Head of caudate nucleus (tissue), 42 donors: ENCODE measurements at places on chromosomes 4 and X.

- no peak for DNase-seq
Measured at GRCh38 chrX:126550816-126551215, 1.8 kb downstream of the DCAF12L1 start.

GRCh38 chr4:118757761-118758251 is 72.6 kb downstream of the METTL14 start:
- no peak for DNase-seq

DNA sequence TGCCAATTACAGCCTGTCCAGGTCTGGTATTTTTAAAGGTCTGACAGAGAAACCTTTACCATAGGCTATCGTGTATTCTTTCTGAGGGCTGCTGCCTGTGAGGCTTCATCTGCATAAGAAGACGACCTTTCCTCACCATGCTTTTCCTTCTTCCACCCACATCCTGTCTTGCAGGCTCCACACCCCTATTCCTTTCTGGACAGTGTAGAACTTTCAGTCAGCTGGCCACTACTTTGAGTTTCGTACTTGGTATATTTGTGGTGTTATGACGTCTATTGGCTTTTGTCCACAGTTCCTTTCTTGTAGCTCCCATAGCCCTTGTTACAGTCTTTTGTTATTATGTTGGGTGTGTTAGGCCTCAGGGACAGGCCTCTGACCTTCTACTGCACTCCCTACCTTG is 311.4 kb downstream of the RAPGEF2 start:
- no peak for DNase-seq

- no peak for DNase-seq
Measured at GRCh38 chrX:100356351-100356896, 53.6 kb downstream of the PCDH19 start.

- no peak for DNase-seq
Measured at GRCh38 chr4:73765296-73765695, 24.9 kb downstream of the CXCL8 start.

DNA sequence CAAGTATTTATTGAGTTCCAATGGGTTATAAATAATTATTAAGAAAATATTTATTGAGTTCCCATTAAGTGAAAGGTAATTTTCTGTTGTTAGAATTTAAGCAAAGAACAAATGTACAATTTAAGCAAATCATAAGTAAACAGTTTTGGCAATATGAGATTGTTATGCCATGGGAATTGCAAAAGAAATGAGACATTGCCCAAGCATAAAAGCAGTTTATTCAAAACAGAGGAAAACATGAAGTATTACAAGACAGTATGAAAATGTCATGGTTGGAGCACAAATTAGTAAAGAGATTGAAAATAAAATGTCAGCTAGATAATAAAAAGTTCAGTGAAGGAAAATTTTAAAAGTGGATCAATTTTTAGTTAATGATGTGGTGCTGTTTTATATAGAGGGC is 706.1 kb upstream of the EPHA5 start:
- DNase-seq = no peak

GRCh38 chr4:6329478-6330383 is 60.1 kb downstream of the WFS1 start:
- DNase-seq = no peak

GRCh38 chrX:104697294-104697693 is 131.3 kb downstream of the IL1RAPL2 start:
- no peak for DNase-seq

- DNase-seq = no peak
Measured at GRCh38 chrX:25204182-25204581, 188.4 kb upstream of the ARX start.

- no peak for DNase-seq
Measured at GRCh38 chr4:80069108-80069836, 3.8 kb downstream of the ANTXR2 start.

DNA sequence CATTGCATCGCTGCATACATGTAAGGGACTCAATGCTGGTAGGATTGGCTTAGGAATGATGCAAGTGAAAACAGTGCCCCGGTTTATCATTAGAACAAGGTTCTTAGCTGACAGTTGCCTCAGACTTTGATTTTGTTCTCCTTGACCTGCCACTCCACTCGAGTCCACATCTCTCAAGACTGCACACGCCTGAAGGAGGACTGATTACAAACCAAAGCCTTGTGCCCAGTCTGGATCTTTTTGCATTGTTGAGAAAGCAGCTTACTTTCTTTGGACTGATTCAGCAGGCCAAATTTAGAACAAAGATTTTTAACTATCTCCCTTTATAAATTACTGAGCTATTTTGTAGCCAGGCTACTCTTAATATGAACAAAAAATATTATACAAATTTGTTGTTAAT is 125.6 kb downstream of the PTTG2 start:
- DNase-seq = no peak

GRCh38 chr4:145739845-145740244 is 59.9 kb downstream of the C4orf51 start:
- DNase-seq = no peak

DNA sequence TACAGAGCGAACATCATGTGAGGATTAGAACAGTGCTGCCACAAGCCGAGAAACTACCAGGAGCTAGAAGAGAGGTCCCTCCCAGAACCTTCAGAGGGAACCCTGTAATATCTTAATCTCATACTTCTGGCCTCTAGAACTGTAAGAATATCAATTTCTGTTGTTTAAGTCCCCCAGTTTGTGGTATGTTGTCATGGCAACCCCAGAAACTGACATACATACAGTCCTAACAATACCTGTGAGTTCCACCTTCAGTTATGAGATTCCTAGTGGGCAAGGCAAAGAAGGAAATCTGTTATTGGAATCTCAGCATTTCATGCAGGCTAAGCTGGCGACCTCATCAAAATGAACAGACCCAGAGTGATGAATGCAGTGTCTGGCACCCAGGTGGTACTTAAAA is 42.5 kb downstream of the ZBTB49 start:
- DNase-seq = no peak

- no peak for DNase-seq
Measured at GRCh38 chrX:97597954-97598353, 714.2 kb downstream of the RPA4 start.

DNA sequence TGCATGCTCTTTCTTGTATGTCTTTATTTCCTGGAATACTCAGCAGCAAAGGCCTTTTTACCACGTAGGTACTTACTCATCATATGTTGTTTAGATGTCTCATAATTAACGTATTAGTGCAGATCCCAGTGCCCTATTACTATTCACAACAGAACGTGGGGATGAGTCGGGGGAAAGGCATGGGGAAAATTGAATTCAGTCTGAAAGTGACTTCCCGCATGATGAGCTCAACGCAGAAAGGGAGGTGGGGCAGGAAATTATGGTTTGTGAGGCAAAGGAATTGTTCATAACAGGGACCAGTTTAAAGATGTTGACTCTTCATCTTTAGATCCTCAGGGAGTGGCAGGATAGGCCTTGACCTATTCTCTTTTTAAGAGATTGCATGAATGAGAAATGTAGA is 2.0 kb upstream of the TMPRSS11D start:
- DNase-seq = no peak

DNA sequence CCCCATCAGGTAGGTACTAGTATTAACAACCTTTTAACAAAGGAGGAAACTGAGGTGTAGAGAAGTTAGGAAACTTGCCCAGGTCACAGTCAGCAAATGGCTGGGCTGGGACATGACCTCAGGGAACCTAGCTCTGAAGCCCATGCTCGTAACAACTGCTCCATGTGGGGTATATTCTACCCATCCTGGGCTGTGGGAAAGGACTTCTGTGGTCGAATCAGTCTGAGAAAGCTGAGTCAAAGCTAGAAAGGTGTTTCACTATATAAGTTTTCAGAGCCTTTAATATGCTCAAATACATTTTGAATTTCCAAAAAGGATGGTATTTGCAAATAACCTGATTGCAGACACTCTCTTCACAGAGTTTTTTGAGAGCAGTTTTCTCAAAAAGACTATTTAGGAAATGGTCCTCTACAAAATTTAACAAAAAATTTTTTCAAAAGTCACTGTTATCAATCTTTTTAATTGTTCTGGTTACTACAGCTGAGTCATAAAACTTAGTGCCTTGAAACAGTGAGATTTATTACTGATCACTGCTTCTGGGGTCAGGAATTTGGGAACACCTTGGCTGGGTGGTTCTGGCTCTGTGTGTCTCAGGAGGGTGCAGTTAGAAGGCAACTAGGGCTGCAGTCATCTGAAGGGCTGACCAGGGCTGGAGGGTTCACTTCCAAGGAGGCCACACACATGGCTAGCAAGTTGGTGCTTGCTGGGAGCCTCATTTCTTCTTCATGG is 53.6 kb downstream of the NSG1 start:
- no peak for DNase-seq

DNA sequence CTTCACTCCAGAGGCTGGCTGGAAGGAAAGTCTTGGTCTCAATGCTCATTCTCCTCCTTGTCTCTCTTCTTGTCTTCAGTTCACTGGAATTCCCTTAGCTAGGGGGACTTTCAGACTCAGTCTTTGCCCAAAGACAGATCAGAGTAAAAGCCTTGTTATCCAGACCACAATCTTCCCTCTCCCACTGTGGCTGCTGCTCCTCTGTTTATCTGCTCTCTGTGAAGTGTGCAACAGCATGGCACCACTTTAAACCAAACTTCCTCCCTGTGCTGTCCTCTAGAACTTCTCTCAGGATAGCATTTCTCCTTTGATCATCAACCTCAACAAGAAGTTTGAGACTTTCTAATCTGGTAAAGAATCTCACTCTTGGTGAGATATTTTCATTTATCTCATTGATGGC is 530.1 kb upstream of the SLIT2 start:
- no peak for DNase-seq

DNA sequence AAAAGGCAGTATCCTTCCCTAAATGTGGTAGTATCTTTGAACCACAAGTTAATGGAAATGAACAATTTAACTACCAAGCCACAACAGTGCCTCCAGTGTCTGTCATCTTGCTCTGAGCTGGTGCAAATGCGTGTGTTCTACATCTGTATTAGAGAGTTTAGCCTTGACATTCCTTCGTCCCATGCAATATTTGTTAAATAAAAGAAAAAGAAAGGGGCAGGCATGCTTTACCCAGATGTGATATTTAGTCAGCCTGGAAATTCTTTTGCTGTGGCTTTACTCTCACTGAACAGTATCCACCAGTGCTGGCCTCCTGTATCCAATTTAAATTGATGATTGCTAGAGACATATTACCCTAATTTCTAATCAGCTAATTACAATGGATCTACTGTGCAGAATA is 310.5 kb downstream of the CFAP299 start:
- no peak for DNase-seq

DNA sequence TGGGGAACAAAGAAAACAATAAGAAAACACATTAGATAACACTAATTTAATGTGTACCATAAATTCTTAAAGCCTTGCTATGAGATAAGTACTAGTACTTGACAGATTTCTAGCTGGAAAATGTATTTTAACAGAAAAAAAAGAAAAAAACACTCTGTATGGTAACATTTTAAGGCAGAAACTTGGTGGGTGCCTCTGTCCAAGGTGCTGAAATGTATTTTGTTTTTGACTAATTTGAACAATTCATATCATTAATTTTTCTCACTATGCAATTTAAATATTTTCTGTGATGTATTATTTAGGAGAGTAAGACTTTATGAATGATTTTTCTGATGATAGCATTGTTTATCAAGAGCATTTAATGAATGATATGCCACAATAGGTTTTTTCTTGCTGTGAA is 107.5 kb downstream of the GABRG1 start:
- DNase-seq = no peak

- no peak for DNase-seq
Measured at GRCh38 chr4:108533245-108533844, 87.0 kb upstream of the RPL34 start.

DNA sequence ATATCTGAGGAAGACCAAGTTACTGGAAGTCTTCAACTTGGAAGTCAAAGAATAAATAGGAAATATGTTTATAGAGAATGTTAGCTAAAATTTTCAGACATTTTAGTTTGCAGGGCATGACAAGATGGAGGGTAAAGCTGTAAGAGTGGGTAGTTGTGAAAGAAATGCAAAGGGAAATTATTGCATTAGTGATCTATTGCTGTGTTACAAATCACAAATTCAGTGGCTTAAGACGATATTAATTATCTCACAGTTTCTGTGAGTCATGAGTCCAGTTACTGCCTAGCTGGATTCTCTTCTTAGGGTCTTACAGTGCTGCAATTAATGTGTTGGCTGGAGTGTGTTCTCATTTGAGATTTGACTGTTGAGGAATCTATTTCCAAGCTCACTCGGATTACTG is 62.9 kb upstream of the CAMK2D start:
- no peak for DNase-seq

GRCh38 chr4:168317621-168318020 is 931 bp downstream of the DDX60 start:
- no peak for DNase-seq

- DNase-seq = no peak
Measured at GRCh38 chr4:2592572-2592971, 56.1 kb downstream of the FAM193A start.

- no peak for DNase-seq
Measured at GRCh38 chr4:10201381-10202223, 85.0 kb upstream of the WDR1 start.

- DNase-seq = no peak
Measured at GRCh38 chrX:146433771-146434170, 375.8 kb upstream of the CXorf51B start.

DNA sequence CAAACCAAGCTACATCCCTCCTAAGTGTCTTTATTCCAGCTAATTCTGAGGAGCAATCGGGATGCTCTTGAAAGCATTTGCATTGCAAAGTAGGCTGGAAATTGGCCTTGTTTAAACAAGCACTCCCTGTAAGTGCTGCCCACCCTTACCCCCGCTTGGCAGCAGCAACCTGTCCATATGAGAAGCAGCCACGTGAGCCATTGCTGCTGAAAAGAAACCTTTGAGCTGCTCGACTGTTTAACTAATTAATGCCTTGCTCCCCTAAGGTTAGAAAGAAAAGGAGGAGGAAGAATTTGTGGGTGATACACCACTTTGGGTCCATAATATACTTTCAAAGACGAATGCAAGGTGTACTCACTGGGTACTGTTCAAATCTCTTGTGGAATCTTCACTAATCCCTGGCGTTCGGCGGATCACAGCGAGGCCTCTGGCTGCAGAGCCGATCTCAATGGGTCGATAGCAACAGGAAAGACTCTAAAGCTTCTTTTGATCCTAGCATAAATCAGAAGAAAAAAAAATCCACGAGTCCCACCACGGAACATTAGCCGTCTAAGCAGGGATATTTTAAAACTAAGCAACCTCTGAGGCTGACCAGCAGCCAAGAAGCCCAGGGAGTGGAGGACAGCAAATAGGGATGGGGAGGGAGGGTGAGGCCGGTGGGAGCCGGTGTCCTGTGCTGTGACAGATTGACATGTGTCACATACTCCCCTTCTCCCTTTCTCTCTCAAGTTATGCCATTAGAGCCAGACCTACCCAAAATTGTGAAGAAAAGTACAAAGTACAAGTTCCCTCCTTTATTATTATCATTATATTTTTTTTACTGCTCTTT is 37.2 kb upstream of the MGST2 start:
- DNase-seq = no peak

DNA sequence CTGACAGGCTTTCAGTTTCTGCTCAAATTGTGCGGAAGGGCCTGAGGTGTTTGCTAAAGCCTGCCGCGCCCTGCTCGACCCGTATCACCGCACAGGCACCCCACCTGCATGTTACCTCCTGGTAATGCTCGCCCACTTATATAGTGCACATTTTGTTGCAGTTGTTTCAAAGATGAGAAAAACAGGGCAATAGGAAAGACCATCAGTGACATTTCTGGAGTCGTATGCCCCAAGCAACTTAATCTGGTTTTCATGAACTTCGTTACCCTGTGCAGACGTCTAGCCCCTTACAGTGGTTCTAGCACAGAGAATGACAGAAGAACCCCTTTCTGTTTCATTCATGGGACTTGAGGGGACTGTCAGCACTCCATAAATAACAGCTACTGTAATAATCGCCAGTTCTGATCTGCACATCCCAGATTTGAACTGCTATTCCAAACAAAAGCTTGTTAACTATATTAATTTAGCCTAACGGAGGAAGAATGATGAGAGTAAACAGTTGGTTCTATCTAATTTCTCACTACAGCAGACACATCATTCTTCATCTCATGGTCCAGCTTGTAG is 940 bp upstream of the DCTD start:
- DNase-seq = no peak
